ENCODE measurements at places on chromosomes 16 and 17.

GRCh38 chr17:4515501-4515900 is 16.8 kb downstream of the SPNS2 start:
- DNase-seq = no peak

DNA sequence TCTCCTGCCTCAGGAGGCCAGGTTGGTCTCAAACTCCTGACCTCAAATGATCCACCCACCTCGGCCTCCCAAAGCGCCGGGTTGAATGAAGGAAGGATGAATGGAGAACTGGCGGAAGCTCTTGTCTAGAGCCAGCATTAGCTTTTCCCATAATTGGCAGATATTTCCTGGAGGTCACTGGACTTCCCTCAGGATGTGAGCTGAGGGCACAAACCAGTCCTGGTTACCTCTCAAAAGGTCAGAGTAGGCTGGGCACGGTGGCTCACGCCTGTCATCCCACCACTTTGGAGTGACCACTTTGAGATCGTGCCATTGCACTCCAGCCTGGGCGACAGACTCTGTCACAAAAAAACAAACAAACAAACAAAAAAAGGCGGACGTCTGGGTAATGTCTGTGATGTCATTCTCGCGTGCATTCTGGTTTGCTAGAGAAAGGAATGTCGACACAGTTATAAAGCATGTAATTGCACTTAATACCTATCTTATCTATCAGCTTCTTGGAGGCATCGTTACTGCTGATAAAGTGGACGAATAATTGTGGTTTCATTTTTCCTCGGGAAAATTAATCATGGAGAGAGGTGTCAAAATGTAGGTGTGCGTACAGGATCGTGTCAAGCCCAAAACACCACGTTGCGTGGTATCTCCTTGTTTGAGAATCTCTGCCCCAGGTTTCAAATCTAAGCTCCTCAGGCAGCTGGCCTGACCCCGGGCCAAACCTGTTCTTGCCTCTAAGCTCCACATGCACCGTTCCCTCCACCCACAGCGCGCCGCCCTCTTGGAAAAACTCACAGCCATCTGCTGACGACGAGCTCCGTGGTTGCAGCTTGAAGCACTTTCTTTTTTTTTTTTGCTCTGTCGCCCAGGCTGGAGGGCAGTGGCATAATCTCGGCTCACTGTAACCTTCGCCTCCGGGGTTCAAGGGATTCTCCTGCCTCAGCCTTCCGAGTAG is 6.4 kb upstream of the CRK start:
- no peak for DNase-seq

GRCh38 chr16:10226141-10226986 is 44.1 kb upstream of the GRIN2A start:
- DNase-seq = no peak

DNA sequence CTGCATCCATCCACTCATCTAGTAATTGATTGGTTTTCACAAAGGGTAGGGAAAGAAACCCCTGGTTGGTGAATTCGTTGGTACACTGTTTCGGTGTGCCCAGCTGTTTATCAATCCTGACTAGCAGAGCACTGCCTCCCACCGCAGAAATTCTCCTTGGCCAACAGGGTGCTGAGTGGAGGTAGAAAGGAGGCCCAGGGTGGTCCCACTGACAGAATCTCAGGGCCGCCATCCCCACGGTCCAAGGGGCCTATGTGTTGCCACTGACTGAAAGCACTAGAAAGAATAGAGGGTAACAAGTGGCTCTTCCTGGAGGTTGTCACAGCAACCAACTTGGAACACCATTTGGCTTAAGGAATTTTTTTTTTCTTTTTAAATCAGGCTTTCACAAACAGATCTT is 8.4 kb upstream of the RCVRN start:
- DNase-seq = no peak

DNA sequence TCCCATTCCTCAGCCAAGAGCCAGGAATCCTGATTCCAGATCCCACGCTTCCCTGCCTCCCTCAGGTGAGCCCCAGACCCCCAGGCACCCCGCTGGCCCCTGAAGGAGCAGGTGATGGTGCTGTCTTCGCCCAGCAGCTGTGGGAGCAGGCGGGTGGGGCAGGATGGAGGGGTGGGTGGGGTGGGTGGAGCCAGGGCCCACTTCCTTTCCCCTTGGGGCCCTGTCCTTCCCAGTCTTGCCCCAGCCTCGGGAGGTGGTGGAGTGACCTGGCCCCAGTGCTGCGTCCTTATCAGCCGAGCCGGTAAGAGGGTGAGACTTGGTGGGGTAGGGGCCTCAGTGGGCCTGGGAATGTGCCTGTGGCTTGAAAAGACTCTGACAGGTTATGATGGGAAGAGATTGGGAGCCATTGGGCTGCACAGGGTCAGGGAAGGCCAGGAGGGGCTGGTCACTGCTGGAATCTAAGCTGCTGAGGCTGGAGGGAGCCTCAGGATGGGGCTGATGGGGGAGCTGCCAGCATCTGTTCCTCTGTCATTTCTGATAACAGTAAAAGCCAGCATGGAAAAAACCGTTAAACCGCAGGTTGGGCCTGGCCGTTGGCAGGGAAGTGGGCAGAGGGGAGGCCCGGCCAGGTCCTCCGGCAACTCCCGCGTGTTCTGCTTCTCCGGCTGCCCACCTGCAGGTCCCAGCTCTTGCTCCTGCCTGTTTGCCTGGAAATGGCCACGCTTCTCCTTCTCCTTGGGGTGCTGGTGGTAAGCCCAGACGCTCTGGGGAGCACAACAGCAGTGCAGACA is at the start of gene SPN:
TSS of gene SPN (plus strand) at position 232 of the 791 bp plus-strand sequence. CDS start at position 714, 482 bp downstream.
- peak; percentile 57 for DNase-seq

GRCh38 chr16:78896280-78896679 is 704.3 kb downstream of the MAF start:
- peak; percentile 48 for DNase-seq

GRCh38 chr17:61816538-61816937 is 46.8 kb downstream of the BRIP1 start:
- no peak for DNase-seq

DNA sequence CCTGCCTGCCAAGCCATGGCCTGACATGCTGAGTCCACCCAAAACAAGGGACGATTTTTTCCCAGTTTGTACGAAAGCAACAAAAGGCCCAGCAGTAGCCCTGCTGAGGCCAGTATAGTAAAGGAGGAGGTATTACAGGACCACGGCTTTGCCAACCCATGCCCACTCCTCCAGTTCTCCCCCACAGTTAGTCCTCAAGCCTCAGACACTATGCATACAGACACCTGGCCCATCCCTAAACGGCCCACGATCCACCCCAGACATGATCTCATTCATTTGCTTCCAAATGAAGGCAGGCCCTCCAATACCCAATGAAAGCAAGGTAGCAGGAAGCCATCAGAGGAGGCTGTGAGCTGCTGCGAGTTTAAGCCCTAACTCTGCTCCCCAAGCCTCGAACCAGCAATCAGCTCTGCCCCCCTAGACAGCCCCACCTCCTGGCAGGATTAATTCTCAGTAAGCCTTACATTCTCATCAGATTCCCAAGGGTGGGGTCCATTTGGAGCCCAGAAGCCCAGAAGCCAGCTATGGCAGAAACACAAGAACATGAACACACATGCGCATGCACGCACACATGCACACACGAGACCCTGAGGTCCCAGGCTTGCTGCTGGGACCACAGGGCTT is 4.9 kb downstream of the HDAC5 start:
- no peak for DNase-seq

GRCh38 chr16:2487903-2488531 is 13.1 kb downstream of the TBC1D24 start:
- DNase-seq = no peak

DNA sequence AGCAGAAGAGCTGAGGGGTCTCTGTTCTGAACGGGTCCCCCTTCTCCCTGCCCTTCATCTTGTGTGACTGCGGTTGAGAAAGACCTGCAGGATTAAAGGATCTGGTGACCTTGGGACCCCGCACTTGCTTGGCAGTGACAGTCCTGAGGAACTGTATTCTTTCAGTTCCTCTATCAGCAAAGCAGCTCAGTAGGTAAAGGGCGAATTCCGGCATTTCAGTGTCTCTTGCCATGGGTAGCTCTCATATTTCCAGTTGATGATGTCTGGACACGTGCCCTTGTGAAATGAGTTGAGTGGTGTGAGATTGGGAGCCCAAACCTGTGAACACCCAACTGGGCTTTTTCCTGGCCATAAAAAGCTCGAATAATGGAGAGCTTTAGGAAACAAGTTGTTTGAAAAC is 135.7 kb downstream of the PRKCA start:
- no peak for DNase-seq

- DNase-seq = no peak
These were observed 87.2 kb upstream of the SMIM36 start for GRCh38 chr17:55598495-55598894.

DNA sequence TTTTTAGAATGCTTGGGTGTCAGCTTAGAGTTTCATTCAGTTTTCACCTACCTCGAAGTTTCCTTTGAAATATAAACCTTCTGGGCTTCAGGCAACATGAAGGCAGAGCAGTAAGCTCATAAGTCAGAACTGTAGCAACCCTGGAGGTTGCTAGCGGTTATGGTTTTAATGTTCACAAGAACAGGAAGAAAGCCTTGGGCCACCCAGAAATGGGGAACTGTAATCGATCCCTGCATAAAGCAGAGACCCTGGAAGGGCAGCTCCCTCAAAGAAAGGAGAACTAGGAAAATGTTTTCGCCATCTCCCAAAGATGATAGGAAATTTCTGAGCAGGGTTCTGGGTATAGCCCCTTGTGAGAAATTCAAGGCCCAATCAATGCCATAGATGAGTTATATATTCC is 47.8 kb upstream of the RASL10B start:
- no peak for DNase-seq

GRCh38 chr17:760371-760770 is 8.3 kb upstream of the GEMIN4 start:
- DNase-seq = no peak

- DNase-seq = no peak
These were observed 6.7 kb upstream of the KSR1 start for GRCh38 chr17:27449541-27449940.

DNA sequence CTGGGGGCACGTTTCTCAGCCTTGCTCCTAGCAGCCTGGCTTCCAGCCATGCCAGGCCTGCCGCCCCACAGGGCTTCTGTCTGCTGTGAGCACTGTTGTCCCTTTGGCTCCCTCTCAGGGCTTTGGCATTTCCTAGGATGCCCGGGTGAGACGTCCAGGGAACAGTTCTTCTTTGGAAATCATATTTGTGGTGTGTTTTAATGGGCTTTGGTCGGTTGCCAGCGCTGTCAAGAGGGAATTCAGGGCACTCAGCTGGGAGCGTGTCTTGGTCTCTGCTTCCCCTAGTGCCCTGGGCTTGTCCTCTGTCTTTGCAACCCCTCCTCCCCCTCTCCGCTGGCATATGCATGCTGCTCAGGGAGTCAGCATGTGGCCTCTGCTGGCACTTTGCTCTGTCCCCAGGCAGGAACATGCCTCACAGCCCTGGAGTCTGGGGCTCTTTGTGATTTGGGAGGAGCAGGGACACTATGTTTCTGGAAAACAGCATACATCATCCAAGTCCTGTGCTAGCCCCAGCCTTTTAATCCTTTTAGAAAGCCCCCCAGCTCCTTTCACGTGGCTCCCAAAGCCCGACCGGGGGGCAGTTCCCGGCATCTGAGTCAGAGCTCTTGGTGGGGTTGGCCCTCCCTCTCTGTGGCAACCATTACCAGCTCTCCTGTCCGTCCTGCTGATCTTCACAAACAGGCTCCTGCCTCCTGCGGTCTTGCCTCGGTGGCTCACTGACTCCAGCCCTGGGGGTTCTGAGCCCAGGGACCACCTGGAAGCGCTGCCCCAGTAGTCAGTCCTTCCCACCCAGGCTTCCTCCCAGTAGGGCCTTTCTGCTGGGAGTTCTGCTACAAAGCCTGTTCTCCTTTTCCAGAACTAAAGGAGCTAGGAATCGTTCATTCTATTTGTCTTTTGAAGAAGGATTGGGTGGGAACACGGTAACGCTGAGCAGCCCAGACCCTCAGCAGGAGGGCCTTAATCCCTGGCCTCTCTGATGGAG is 26.7 kb downstream of the SAP30BP start:
- DNase-seq = no peak

- peak; percentile 81 for DNase-seq
These were observed at the start of gene RAP1GAP2 for GRCh38 chr17:2796164-2797125. Gene RAP1GAP2, plus strand, starts transcription at chr17:2796438. Its CDS starts 90 bp downstream, at chr17:2796528.

GRCh38 chr16:56781528-56781961 is 51.6 kb downstream of the NUP93 start:
- no peak for DNase-seq

DNA sequence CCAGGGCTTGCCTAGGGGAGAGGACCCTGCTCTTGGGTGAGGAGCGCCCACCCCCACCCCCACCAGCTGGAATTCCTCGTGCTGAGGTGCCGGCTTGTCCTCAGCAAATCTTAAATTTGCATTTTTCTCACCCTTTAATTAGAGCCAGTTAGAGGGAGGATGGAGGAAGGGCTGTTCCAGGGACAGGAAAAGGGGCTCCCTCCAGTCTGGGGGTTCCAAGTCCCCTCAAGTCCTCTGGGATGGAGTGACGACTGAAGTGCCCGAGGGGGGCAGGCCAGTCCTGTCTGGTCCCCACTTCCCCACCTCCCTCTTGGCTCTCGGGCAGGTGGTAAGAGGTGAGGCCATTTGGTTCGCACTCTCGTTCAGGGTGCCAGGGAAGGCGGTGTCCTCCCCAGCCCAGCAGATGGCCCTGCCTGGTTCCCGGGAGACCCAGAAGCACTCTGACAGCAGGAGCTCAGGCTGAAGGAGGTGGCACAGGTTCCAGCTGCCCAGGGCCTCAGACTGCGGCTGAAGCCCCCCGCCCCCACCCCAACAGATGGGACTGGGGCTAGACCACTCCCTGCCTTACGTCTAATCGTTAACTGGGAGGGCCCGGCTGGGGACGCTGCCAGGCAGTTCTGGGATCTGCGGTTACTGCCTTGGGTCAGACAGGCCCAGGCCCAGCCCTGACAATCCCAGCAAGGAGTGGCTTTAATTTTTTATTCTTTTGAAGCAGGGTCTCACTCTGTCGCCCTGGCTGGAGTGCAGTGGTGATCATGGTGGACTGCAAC is 2.2 kb downstream of the RAB26 start:
- DNase-seq = no peak

GRCh38 chr16:29680180-29680598 is 1.2 kb downstream of the QPRT start:
- DNase-seq = no peak

GRCh38 chr16:82203198-82203597 is 33.2 kb upstream of the MPHOSPH6 start:
- no peak for DNase-seq

GRCh38 chr16:81588326-81589081 is 143.9 kb downstream of the CMIP start:
- no peak for DNase-seq

DNA sequence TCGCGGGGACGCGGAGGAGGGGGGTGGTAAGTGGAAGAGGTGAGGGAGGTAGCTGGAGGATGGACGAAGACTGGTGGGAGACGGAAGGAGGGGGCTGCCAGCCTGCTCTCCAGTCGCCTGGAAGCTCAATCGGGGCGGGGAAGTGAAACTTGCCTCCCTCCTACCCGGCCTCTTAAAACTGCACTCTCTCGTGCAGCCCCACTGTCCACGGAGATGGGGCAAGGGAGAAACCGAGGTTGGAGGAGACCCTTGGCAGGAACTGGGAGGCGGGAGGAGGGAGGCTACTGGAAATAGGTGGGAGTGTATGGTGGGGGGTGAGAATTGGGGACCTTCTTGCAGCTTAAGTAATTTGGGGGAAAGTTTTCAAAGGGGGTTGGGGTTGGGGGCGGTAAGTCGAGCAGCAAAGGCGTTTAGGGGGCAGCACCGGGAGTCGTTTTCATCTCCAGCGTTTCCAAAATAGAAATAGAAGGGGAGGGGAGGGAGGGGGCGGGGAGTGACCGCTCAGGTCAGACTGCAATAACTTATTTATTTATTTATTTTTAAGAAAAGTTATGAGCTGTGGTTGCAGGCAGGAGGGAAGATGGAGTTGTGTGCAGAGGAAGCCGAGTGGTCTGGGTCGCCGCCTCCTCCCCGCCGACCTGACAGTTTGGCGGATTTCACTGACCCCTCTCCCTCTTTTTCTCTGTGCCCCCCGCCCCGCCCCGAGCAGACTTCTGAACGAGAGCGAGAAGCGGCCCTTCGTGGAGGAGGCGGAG is 1.4 kb downstream of the SOX9 start:
- DNase-seq = no peak
